ENCODE measurements at places on chromosomes 4 and X.

GRCh38 chr4:128525387-128525786 lies 237.8 kb upstream of the PGRMC2 start:
- no peak for DNase-seq

DNA sequence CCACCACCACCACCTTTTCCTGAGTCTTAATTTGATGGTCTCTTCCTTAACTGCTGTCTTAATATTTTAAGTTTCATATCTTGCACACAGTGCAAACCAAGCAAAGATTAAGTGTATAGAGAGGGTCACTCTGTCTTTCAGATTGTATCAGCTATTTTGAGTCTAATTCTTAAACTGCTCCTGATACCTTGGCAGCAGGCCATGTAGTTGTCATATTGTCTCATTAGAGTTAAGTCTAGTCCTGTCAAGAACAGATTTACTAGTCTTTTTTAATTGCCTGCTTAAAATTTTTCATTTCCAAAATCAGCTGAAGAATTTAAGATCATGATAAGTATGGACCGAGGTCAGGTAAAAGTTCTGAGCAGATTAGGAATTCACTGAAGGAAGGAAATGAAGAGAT lies 51.5 kb downstream of the FHIP1A start:
- DNase-seq = no peak

DNA sequence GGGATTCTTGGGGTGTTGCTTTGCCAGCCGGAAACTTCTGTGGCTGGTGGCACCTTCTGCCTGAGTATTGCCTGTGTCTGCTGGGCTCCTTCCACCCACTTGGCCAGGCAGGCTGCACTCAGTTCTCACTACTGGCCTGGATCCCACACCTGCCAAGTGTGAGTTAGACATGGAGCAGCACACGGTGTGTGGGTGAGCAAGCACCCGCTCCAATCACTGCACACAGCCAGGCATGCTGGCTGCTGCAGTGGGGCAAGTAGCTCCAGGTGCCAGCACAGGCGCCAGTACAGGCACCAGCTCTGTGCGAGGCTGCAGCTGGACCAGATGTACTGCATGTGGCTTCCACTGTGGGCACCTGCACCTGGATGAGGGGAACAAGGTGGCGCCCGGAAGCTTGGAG lies 23.9 kb downstream of the DCUN1D4 start:
- DNase-seq = peak; percentile 50

DNA sequence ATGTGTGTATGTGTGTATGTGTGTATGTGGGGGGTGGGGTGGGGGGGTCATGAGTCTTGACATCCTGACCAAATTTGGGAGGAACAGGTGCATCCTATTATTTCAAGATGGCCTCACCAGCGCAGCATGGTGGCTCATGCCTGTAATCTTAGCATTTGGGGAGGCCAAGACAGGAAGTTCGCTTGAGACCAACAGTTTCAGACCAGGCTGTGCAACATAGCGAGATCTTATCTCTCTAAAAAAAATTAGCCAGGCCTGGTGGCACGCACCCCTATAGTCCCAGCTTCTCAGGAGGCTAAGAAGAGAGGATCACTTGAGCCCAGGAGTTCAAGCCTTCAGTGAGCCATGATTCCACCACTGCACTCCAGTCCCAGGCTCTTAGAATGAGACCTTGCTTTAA lies 47.0 kb upstream of the DHRSX start:
- no peak for DNase-seq

GRCh38 chr4:73617256-73617655 lies 3.0 kb downstream of the RASSF6 start:
- no peak for DNase-seq

DNA sequence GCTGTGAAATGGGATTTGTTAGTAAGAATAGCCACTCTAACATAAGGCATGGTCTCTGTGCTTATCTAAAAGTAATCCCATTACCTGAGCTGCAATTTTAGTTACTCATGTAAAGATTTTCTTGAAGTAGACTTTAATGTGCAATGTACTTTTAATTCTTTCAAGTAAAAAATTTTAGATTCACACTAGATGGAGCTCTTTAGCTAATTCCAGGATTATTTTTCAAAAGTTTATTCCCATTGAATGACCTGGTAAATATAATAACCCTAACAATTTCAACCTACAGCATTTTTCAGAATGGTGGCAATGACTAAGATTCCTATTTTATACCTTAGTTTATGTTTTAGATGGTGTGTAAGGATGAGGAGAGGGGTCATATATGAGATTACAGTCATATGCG lies 18.1 kb downstream of the USP38 start:
- DNase-seq = no peak

- no peak for DNase-seq
Observed at GRCh38 chr4:15695240-15695699, 7.6 kb upstream of the BST1 start.

DNA sequence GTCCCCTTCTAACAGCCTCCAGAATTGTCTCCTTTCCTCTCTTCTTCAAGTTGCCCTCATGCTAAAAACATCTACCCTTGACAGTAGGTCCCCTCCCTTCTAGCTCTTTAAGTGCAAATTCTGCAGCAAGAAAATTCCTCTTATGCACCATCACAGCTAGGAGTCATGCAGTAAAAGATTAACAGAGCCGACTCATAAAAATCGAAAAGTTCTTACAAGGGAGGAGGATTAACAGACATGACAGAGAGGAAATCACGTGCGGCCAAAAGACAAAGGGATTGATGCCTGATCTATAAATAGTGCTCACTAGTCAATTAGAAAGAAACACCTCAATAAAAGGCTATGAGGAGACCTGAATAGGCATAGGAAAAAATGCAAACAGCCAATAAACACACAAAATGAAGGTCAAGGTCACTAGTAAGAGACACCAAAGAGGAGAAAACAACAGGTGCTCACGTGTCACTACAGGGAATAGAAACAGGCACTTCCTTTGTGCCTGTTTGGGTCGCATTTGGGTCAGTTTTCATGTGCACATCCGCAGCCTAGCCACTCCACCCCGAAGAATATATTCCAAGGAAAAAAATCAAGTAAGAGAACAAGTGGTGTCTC lies 3.4 kb downstream of the RNF212 start:
- DNase-seq = no peak

GRCh38 chrX:2484721-2485648 lies 15.8 kb downstream of the DHRSX start:
- peak; percentile 43 for DNase-seq

DNA sequence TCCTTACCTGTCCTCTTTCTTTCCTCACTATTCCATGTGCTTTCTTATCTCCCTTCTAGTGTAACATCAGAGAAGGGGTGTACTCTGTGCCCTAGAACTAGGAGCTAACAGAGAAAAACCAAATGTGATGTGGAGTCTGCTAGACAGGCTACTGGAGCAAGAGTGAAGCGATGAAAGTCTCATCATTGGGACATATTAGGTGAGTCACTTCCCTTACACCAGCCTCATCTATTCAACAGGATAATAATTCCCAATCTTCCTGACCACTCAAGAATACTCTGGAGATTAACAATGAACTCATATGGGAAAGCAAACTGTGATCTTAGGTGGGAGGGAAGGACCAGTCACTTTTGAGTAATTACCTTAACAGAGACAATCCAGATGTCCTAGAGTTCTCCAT lies 58.1 kb downstream of the RAB40A start:
- DNase-seq = no peak

- no peak for DNase-seq
Observed at GRCh38 chrX:35406386-35406785, 391.8 kb upstream of the MAGEB16 start.

DNA sequence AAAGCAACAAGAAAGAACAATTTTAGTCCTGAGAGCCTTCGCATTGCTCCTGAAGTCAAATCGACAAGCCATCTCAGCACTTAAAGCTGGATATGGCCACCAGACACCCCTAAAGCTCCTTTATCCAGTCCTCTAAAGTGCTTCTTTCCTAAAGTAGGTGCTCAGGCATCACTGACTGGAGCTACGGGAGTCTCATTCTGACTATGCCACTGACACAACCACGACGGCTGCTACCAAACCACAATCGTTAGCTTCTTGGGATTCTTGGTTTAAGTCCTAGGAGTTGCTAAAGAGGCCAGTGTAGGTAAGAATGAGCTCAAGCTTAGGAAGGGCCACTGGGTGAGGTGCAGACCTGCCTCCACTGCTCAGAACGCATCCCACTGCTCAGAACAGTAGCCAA lies 1.0 kb downstream of the SLC10A6 start:
- DNase-seq = no peak

DNA sequence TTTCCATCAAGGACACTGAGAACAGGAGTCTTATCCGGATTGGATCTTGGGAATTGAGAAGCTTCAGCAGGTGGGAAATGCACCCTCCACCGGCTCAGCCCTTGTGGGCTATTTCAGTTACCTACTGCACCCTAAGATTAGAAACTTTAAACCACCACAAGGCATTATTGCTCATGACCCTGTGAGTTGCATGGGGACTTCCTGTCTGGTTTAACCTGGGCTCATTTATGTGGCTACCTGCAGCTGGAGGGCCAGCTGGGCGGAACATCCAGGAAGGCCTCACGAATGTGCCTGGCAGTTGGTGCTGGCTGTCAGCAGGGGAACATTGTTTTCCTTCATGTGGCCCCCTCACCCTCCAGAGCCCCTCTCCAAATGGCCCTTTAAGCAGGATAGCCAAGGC lies 164.1 kb downstream of the DEFB131A start:
- no peak for DNase-seq

GRCh38 chr4:163672751-163673150 lies 178.3 kb downstream of the TMA16 start:
- DNase-seq = no peak

DNA sequence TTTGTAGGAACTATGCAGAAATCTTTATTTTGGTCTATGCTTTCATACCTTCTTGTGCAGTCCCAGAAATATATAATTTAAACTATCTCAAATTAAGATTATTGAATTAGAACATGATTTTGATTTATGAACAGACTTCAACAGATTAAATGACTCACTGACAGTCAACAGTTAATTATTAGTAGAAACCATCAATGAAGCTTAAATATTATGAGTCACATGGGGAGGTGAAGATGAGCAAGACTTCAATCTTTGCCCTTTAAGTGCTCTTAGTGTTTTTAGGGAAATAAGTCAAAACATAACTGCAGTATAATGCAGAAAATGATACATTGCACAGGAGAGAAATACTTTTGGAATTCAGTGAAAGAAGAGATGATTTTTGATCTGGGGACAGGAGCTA lies 81.5 kb upstream of the BMP3 start:
- DNase-seq = no peak

DNA sequence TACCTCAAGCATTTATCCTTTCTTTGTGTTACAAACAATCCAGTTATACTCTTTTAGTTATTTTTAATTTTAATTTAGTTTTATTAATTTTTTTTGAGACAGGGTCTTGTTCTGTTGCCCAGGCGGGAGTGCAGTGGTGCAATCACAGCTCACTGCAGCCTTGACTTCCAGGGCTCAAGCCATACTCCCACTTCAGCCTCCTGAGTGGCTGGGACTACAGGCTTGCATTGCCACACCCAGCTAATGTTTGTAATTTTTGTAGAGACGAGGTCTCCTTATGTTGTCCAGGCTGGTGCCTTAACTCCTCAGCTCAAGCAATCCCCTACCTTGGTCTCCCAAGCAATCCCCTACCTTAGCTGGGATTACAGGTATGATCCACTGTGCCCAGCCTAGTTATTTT lies 45.9 kb downstream of the CDKL5 start:
- no peak for DNase-seq

DNA sequence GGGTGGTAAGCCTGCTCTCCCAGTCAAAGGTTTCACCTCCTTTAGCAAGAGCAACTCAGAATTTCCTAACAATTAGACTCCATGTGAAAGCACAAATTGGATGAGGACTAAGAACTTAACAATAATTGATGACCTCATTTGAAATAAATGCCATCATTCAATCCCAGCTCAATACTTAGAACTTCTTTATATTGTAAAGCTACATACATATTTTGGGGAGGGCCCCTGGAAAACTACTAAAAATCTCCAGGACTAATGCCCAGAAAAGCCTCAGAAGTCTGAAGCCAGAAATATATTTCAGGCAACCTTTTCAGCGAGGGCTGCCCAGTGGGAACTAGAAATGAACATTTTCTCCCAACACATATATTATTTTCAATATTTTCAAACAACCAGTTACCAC lies 38.1 kb downstream of the AMOT start:
- DNase-seq = no peak

GRCh38 chrX:16796298-16796697 lies 10.0 kb downstream of the TXLNG start:
- DNase-seq = no peak

DNA sequence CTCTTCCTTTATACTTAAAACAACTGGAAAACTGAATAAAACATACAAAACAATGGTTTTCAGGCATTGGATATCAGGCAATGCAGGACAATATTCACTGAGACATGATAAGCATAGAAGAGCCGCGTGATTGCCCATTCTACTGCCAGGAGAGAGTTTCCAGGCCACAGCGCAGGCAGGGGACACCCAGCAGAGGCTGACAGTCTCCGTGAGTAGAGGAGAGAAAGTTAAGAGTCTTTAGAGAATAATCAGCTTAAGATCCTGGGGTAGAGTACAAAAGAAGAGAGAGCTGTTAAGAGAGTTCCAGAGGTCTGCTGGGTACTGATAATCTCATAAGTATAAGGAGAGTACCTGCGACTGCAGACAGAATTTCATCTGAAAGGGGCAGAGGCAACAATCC lies 18.4 kb upstream of the FRAS1 start:
- DNase-seq = no peak

Measured in Ammon's horn (tissue), 1 donor.